ENCODE measurements at places on chromosomes 13 and 19.

- DNase-seq = no peak
These were observed 69.6 kb downstream of the STK24 start for GRCh38 chr13:98507282-98507797.

GRCh38 chr19:46413262-46414031 is at the start of gene CCDC8:
TSS of gene CCDC8 (minus strand) at chr19:46413564. CDS start at chr19:46412810, 754 bp downstream.
- no peak for DNase-seq

DNA sequence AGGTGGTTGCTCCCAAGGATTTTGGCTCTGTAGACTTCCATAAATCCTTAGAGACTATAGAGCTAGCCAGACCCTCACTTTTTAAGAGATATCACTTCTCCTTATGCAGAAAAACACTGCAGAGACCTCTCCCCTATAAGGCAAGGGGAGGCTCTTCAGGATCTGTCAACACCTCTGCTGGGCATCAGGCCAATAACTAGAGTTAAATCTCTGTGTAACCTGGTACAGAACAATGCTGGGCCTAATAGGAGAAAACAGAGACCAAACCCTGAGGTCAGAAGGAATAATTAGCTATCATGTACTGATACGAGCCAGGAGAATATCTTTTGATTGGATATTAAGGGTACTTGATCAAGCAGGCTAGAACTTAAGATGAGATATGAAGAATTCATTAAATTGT is 358.5 kb downstream of the TBC1D4 start:
- no peak for DNase-seq

- no peak for DNase-seq
These were observed 26.5 kb downstream of the MYCBP2 start for GRCh38 chr13:77300176-77301037.

- DNase-seq = no peak
These were observed 136.2 kb upstream of the ZNF536 start for GRCh38 chr19:30235946-30236345.

DNA sequence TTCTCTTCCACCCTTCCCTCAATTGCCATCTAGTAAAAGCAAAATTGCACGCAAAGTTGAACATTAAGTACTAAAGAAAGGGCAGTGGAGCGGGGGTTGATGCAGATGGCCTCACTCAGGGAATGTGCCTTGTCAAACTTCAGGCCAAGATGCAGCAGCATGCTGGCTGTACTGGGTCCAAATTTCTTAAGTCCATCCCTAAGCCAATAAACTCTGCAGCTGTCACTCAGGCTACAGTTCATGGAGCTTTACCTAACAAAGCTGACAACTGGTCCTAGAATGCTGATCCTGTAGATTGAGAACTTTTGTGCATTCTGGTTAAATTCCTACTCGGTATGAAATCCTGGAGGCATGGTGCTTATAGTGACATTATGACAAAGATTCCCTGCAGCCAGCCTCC is 88.4 kb downstream of the FOXO1 start:
- DNase-seq = no peak

- DNase-seq = no peak
These were observed 2312.6 kb downstream of the PCDH9 start for GRCh38 chr13:64917566-64917965.

- no peak for DNase-seq
These were observed 260.0 kb downstream of the KLF12 start for GRCh38 chr13:73873940-73874830.

- no peak for DNase-seq
These were observed 84.8 kb downstream of the FLT1 start for GRCh38 chr13:28410096-28410495.

GRCh38 chr13:28451482-28452217 is 43.3 kb downstream of the FLT1 start:
- no peak for DNase-seq

DNA sequence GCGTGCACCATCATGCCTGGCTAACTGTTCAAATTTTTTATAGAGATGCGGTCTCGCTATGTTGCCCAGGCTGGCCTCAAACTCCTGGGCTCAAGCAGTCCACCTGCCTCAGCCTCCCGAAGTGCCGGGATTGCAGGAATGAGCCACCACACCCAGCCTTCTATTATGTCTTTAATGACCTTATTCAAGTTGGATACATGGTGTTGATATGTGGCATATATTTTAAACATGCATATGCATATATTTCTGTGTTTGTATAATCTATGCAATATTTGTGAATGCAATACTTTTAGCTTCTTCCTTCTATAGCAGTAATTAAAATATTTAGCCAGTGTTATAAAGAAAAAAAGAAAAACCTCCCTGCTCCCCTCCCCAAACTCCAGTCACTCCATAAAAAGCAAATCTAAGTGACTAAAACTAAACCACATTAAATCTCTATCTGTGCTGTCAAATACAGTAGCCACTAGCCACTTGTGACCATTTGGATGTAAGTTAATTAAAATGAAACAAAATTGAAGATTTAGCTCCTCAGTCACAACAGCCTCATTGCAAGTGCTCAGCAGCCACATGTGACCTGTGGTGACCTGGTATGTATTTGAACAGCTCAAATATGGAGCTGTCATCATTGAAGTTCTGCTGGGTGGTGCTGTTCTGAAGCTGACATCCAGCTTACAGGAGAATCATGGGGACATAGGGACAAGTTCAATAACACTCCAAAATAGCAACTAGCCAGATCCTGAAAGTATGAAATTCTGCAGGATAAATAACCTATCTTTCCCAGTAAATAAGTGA is 27.4 kb downstream of the FCGBP start:
- DNase-seq = no peak

DNA sequence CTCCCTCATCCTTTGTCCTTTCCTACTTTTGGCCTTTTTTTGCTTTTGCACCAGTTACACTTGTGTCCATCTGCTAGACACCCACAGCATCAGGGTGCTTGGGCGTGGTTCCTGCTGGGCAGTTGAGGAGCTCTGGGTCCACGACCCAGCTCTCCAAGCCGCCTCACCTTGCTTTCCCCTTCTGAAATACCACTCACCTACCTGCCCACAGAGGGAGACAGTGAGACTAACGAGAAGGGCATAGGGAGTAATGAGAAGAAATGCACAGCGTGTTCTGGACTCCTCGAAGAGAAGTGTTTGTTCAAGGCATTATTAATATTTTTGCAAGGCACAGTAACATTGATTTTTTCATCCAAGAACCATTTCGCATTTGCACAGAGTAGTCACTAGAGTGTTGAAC is 92.9 kb downstream of the DNAJC15 start:
- DNase-seq = no peak

DNA sequence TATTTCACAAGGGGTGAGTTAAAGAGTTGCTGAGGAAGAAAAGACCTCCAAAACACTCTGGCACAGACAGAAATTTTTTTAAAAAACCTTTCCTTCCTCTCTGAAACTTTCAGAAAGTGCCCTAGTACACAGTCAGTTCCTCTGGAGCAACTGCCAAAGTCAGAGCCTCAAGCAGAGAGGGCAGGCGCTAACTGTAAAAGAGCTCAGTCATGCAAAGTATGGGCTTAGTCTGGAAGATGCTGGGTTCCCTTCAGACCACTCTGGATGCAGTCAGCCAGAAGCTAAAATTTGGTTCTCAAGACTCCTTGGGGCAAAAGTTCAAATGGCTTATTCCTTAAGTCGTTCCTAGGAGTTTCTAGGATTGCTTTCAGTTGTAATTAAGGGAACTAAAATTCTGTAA is 671.6 kb downstream of the PCDH9 start:
- DNase-seq = no peak

DNA sequence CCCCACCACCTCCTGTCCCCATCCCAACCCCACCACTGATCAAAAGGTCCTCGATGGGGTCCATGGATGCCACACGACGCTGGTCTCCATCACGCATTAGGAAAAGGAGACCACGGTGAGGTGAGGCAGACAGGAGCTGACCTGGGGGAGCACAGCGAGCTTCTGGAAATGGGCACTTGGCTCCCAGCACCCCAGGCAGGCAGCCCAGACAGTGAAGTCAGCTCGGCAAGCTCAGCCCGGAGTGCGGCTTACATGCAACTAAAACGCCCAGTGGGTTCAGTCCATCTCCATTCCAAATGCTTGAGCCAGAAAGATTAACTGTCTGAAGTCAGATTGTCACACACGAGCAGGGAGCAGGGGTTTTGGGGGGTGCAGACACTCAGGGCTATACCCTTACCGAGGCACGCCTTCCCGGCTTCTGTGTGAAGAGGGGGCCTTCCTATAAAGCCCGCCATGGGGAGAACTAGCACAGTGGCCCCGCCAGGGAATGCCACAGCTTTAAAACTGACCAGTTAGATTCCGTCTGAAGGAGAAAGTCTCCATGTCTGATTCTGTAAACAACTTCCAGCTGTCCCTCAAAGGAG is 79.4 kb downstream of the SPACA7 start:
- DNase-seq = no peak

DNA sequence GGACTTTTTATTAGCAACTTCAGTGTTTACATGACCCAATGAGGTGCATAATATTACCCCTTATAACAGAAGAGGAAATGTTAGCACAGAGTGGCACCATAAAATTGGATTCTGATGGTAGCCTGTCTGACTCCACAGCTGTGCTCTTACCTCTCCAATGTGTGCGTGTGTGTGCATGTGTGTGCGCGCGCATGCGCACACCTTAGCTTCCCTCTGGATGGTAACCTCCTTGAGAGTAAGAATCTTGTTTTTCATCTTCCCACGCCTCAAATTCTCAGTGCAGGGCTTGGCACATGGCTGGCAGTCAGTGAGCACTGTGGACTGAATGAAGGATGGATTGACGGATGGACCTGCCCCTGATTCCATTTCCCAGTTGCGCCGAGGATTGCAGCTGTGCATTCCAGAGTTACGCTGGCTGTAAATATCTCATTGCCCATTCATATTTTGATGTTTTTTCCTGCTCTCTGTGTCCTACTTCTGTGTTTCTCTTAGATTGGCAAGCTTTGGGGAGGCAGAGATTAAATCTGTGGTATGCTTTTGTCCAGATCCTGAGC is 99.2 kb upstream of the WASF3 start:
- no peak for DNase-seq

DNA sequence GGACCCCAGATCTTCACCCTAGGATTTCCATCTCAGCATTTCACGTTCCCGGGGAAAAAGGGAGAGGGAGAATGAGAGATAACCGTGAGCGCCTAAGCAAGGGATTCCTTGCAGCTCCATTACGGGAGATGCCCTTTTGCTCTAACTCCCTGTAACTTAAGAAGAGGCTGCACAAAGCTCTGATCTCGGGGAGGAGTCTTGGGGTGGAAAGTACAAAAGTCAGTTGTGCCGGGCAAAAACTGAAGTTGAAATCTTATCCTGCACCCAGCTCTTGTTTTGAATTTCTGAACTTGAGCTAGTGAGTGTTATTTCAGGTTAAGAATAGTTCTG is 256.4 kb upstream of the SOX21 start:
- DNase-seq = no peak

DNA sequence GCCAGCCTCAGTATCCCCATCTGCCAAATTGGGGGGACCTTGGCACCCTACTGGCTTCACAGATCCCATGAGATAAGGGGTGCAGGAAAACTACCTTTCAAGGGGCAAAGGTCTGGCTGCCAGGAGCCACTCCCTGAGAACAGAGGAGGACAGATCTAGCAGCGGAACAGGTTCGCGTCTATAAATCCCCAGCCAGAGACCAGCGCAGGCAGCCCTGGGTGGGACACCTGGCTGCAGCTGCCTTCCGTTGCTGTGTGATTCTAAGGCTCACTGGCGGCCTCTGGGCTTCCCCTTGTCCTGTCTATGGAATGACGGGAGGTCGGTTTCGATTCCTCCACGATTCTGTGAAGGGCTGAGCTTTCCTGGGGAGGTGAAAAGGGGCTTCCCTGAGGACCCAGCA is 7.3 kb downstream of the RELB start:
- no peak for DNase-seq

- DNase-seq = no peak
These were observed 44.0 kb downstream of the C13orf46 start for GRCh38 chr13:113929628-113930615.

- DNase-seq = no peak
These were observed 470 bp upstream of the GRTP1 start for GRCh38 chr13:113364311-113364889.

DNA sequence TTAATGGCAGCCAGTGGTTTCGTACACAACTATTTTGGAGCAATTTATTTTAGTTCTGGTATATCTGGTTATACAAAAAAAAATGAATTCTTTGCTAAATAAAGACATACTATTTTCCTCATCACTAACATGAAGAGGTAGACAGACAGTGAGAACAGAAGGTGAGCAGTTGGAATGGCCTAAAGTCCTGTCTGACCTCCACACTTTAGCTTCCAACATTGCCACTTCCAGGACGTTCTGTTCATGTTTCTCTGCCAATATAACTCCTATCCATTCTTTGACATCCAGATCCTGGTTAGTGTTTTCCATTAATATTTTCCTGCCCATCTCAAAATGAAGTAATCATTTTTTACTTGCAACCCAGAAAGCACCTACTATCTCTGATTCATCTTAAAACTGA is 112.9 kb upstream of the FRY start:
- DNase-seq = no peak

DNA sequence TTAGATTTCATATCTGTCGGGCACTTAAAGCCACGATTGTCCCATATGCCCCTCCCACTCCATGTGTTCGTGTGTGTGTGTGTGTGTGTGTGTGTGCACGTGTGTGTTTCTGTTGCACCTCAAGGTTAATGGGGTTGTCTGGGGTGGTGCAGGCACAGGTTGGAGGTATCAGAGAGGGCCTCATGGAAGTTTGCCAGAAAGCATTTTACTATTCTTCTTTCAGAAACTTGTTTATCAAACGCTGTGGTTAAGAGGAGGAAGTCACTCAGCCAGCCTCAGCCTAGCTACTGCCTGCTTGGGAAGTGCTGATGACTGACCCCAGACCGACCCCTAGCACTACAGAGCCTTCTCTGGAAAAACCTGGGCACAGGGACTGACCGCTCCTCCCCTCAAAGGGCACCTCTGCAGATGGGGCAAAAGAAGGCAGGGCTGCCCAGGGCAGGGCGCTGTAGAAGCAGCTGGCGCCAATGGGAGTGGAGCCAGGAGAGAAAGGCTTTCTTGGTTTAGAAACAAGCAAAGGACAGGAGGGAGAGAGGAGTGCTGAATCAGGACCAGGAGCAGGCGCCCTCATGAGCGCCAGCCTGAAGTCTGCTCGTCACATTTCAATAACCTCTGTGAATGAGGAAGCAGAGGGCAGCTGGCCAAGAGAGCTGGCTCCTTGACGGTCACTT is 3.9 kb downstream of the SIAH3 start:
- peak; percentile 9 for DNase-seq

GRCh38 chr13:48939728-48940127 is 36.0 kb upstream of the FNDC3A start:
- no peak for DNase-seq
